Stimulated activated CD4-positive, alpha-beta T cell treated with anti-CD3 and anti-CD28 coated beads, Interleukin-4, amount 100 ng/mL, for 4 hours (primary cell): ENCODE measurements at places on chromosomes 7 and 10.
A peak's percentile ranks its signal among the peaks of the same experiment; 100 is the strongest.

DNA sequence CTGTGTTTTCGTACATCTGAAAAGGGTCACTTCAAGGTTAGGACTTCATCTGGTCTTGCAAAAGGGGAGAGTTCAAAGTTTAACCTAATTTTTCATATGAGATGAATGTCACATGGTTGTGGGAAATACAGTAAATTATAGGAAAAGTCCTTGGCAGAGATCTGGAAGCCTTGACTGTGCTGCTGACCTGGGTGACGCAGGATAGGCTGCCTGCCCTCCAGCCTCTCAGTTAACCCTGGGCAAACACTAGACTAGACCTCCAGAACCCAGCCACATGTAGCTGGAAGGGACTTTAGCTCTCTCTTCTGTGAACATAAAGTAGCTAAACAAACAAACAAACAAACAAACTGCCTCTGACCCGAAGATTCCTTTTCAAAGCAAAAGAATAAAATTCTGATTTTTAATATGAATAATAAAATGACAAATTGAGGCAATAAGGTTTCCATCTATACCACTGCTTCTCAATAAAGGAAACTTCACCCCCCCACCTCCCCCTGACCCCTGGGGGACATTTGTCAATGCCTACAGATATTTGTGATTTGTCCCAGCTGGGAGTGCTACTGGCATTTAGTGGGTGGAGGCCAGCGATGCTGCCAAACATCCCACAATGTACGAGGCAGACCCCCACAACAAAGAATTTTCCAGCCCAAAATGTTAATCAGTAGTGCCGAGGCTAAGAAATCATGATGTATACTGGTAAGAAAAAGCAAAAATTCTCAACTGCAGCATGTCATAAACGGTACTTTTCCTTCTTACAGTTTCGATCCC is 75.2 kb upstream of the PRR15 start:
- no peak for DNase-seq

DNA sequence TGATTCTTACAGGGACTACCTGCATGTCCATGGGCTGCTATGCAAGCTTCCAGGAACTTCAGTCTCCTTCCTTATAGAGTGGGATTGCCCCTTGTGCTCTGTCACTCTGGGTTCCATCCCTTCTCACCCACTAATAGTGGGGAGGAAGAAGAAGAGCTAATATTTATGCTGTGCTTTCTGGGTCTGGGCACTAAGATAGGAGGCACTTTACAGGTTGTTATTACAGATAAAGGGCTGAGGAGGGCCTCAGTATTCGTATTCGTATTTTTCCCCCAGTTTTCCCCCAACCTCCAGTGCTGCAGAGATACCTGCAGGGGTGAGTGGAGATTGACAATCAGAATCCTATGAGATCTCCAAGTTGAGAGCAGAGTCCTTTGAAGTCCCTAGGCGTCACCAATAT is 14.2 kb downstream of the HK1 start:
- no peak for DNase-seq

DNA sequence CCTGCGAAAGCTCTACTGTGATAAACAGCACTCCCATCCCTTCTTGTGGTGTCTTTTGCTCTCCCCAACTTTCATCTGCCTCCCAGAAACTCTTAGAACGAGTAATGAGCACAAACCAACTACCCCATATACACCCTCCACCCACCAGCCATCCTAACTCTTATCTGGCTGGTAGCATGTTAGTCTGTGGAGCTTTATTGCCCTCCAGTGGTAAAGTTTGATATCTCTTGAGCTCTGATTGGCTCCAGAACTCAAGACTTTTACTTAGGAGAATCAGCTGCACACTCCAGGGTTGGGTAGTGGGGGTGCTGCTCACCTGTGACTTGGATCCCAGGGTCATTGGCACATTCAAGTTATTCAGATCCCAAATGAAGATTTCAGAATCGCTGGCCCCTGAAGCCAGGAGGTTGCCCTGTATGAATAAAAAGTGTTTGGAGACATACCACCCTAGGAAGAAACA is 10.9 kb downstream of the SEC31B start:
- DNase-seq: no peak

- no peak for DNase-seq
These were observed 621.3 kb downstream of the KCNMA1 start for GRCh38 chr10:77016278-77016815.

- no peak for DNase-seq
These were observed 9.1 kb downstream of the DDX56 start for GRCh38 chr7:44564606-44565005.

DNA sequence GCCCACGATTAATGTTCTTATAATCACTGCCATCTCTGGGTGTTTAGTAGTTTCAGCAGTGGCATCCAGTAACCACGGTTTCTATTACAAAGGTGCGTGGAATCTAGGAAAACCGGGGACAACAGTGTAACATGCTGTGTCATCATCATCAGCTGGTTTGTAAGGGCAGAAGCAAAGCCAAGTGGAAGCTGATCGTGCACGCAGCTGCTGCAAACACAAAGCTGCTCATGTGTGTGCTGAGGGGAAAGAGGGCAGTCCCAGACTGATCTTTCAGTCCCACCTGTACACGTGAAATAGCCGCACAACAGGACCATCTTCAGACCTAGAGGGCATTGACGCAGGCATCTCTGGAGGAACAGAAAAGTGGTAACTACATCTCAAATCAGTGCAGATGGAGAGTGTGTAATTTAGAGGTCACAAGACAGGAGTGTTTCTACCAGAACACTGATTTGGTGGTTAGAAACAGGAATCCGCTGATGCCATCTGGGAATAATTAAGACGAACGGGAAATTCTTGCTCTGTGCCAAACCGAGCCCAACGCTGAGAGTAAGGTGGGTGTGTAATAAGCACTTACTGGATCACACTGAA is 13.4 kb downstream of the ANKRD16 start:
- no peak for DNase-seq

- DNase-seq: no peak
These were observed 586.0 kb upstream of the MBL2 start for GRCh38 chr10:53358536-53358935.

- no peak for DNase-seq
These were observed 62.0 kb upstream of the NAMPT start for GRCh38 chr7:106346678-106347217.

GRCh38 chr7:4768597-4769569 is 6.5 kb upstream of the AP5Z1 start:
- DNase-seq: no peak

GRCh38 chr10:69817078-69817581 is 15.4 kb downstream of the COL13A1 start:
- DNase-seq: no peak

DNA sequence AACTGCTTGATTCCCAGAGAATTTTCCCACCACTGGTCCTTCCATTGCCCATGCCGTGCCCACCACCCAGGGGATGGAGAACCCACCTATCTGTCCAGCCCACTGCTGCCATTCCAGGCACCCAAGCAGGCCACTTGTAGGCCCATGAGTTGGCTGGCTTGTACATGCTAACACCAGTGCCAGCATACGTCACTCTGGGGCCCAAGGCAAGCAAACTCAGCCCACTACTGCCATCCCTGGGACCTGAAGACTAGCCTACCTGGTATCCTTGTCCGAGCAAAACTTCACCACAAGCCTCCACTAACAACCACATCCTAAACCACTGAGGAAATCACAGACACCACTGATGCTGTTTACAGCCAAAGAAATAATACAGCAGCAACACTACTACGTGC is 44.7 kb upstream of the CDK6 start:
- DNase-seq: no peak

- no peak for DNase-seq
These were observed 69.4 kb downstream of the PTPRE start for GRCh38 chr10:127976286-127976685.

- DNase-seq: no peak
These were observed 31.1 kb upstream of the CRHR2 start for GRCh38 chr7:30713392-30713791.

GRCh38 chr7:85730012-85730411 is 543.2 kb upstream of the SEMA3D start:
- DNase-seq: no peak

DNA sequence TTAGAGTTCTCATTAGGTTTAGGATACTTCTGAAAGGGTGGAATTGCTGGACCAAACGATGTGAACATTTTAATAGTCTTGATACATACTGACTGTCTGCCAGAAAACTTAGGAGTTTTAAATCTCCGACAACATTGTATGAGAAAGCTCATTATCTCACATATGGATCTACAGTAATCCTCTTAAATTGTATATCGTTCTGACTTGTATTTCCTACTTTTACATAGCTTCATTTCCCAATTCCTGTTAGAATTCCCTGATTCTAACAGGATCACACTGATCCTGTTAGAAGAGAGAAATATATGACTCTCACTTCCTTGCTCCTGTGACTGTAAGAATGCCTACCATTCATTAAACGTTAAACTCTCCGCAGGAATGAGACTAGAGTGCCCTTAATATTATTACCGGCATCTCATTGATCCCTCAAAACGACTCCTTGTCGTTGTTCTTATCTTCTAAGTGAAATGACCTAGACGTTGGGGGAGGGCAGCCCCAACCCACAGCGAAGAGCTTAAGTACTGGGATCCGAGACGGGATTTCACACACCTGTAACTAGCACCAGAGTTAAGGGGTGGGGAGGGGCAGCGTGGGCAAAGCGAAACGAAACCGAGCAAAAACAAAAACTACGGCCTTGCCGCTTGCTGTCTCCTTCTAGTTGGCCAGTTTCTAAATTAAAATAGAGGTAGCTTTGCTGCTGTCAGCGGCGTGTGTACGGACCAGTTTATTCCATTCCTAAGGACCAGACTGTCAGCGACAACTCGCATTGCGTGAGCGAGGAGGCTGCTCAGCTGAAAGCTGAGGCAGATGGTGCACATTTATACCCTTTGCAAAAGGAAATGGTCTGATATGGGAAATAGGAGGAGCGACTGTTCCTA is 678 bp upstream of the TMEM106B start:
- DNase-seq: peak; percentile 54

GRCh38 chr10:96835899-96836298 is 3.8 kb downstream of the LCOR start:
- DNase-seq: no peak

- peak; percentile 10 for DNase-seq
These were observed 57.6 kb upstream of the ANTXRL start for GRCh38 chr10:46229144-46229563.

GRCh38 chr10:97759158-97759887 is 12.5 kb downstream of the SFRP5 start:
- peak; percentile 19 for DNase-seq

DNA sequence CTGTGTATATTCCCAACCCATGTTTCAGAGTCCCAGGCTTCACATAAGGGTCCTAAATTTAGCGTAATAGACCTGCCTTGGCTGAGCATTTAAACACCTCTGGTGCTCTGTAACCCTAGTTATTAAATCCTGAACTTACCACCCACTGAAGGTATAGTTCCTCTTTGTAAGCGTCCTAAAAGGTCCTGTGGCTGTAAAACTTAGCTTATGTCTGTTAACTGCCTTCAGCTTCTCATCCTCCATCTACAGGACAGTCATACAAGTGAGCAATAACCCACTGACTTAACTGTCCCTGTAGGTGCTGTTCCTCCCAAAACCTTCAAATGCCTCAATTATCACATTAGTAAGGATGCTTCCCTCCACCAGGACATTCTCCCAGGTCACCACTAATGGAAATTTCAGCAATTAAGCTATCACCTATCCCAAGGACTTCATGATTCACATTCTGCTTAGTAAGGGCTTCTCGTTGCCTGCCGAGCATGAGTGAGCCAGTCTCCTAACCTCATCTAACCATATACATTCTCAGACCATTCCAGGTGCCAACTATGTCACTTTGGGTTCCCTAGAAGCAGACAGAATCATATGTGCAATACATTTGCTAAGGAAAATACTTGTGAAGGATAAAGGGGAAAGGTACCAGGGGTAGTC is 55.8 kb downstream of the CASD1 start:
- no peak for DNase-seq

GRCh38 chr7:23594879-23595604 is 2.1 kb upstream of the CCDC126 start:
- no peak for DNase-seq

- DNase-seq: no peak
These were observed 30.4 kb upstream of the PPIF start for GRCh38 chr10:79316671-79317431.

- DNase-seq: no peak
These were observed 18.2 kb downstream of the SLC29A3 start for GRCh38 chr10:71337219-71337701.

DNA sequence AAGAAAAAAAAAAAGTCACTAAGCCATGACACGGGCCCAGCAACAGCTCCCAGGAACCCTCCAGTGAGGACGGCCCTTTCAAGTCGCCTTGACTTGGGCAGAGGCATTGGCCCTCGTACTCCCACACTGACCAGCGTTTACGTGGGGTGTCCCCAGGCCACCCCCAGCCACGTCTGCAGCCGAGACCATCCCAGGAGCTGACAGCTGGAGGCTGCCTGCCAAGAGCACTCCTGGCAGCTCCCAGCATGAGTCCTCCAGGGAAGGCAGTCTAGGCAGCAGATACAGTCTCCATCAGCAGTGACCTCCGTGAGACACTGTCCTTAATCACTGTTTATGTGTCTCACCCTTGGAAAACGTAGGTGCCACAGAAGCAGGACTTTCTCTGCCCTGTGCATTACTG is 86.5 kb downstream of the PROSER2 start:
- DNase-seq: no peak

- no peak for DNase-seq
These were observed 25.0 kb downstream of the ABLIM1 start for GRCh38 chr10:114632869-114633715.

DNA sequence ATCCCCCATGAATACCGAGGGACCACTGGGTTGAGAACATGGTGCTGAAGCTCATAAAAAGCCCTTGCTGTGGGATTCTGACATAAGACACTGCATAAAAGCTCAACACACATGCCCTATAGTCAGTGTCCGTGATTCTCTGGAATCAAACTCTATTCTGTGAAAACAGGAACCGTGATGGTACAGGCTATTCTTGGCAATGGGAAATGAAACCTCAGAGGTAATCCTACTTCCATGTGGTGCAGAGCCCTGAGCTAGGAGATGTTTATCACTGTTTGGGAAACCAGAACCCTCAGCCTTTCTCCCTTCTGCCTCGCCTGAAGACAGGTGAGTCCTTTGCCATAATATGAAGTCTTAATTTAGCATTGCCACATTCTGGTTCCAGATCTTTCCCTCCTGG is 80.8 kb upstream of the PRSS1 start:
- DNase-seq: no peak
